Stimulated activated CD8-positive, alpha-beta memory T cell treated with anti-CD3 and anti-CD28 coated beads, Interleukin-15, amount 100 ng/mL, for 4 hours (primary cell): ENCODE measurements at places on chromosomes 5 and 9.

DNA sequence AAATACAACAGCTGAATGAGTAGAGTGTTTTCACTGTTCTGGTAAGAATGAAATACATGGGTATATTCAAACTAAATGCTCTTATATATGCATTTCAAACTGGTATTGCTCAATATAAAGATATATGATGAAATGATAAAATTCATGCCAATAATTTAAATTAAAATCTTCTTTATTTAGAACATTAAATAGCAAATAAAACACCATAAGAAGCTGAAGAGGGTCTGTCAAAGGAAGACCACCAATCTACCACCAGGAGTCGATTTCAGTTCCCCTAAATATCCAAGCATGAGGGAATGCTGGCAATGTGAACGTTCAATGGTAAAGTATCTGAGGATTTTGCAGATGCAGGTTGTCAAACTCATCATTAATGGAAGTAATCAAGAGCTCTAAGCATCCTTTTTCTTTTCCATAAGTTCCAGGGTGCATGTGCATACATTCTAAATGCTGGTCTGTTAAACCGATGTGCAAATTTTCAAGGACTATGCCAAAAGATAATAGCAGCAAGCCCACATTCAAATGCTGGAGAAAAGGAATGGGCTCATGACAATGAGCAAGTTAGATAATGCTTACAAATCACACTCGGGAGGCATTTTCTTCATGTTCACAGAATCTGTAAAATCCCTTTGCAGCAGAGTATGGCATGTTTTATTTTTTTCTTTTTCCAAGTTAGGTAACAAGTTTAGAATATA is 118.8 kb upstream of the MTAP start:
- no peak for DNase-seq

- DNase-seq: no peak
Measured at GRCh38 chr9:120977321-120977720, 50.7 kb upstream of the TRAF1 start.

DNA sequence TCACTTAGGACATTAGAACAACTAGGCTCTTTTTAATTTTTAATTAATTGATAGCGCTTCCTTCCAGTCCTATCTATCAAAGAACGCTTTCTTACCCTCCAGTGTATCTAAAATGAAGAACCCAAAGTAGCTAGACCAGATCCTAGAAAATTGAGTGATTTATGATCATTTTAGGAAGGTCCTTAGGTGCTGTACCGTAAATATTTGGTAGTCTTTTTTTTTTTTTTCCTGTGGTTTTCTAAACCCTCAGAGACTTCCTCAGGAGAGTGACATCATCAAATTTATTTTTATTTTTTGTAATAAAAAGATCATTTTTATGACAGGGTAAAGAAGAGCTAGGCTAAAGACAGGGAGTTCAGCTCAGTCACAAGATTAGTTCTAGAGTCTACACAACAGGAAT is 197.4 kb downstream of the WDR70 start:
- DNase-seq: no peak

DNA sequence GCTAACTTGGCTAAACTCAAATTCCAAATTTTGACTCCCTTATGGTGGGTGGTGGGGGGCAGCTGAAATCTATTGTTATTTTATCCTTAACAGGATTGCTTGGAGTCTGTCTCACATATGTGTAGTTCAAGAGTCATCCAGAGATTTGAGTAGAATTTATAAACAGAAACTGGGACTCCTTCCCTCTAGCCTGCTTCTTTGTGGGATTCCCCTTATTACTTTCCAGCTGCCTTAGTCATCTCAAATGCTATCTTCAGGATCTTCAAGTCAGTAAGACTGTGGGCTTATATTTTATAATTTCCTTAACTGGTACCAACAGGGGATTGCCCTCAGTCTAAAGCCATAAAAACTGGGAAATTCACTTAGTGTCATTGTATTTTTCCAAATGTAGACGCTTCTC is 55.5 kb downstream of the NNT start:
- DNase-seq: no peak

DNA sequence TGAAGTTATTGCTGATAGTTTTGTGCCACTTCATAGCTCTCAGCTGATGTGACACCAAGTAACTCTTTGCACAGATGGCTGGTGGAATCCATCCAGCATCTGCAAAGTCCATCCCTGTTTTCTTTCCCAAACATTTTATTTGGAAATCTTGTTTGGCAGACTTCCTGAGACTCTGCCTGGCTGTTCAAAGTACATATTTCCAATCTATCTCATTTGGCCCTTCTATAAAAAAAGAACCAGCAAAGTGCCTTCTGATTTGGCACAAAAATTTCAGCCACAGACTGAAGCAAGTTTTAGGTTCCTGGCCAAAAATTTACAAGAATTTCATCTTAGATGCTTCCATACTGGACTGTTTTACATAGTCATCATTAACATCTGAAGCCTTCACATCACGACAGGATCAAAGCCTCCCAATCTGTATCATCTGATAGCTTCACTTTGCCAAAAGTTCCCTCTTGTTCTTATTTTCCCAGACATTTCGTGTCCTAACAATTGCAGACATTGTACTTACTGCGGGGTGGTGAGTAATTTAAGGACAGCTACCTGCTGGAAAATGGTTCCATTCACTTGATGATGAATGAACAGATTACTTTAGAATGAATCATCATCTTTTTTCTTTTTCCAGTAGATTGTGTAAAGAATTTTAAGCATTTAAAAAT is 377.3 kb downstream of the KIAA0825 start:
- no peak for DNase-seq

DNA sequence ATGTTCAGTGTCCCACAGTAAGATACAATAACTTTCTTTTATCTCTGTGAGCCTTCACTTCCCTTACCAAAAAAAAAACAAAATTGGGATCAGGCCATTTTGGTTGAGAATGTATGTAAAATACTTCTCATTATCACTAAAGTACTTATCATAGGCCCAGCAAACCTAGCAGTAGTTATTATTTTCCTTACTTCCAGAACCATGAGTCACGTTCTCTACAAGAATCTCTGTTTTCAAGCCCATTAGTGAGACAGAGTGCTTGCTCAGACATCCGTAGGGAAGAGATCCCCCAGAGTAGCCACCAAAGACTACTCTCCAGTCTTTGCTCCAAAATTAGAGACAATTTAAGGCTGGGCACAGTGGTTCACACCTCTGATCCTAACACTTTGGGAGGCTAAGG is 103.9 kb upstream of the NR5A1 start:
- no peak for DNase-seq

- DNase-seq: no peak
Measured at GRCh38 chr5:124599028-124599973, 147.1 kb downstream of the ZNF608 start.
